Stimulated activated CD4-positive, alpha-beta T cell treated with anti-CD3 and anti-CD28 coated beads, Interleukin-2, amount 100 ng/mL, for 48 hours (primary cell): ENCODE measurements at places on chromosomes 2 and 18.

- DNase-seq: no peak
Measured at GRCh38 chr2:21014364-21015280, 29.3 kb downstream of the APOB start.

- DNase-seq: peak; percentile 18
Measured at GRCh38 chr18:54222922-54223567, 1.4 kb downstream of the MBD2 start.

- no peak for DNase-seq
Measured at GRCh38 chr2:223901854-223902253, 43.3 kb downstream of the WDFY1 start.

- no peak for DNase-seq
Measured at GRCh38 chr2:73292906-73293533, 328 bp downstream of the EGR4 start.

- DNase-seq: no peak
Measured at GRCh38 chr18:59096098-59096789, 43.4 kb upstream of the SEC11C start.

- DNase-seq: no peak
Measured at GRCh38 chr18:10290638-10291235, 163.7 kb upstream of the APCDD1 start.
